NCI-H1436 (cell line): ENCODE measurements at places on chromosomes 5 and 9.
A peak's percentile ranks its signal among the peaks of the same experiment; 100 is the strongest.

GRCh38 chr5:150196986-150197385, 7.1 kb downstream of the SLC6A7 start:
- no peak for DNase-seq

GRCh38 chr5:83209963-83210362, 132.6 kb downstream of the XRCC4 start:
- no peak for DNase-seq

DNA sequence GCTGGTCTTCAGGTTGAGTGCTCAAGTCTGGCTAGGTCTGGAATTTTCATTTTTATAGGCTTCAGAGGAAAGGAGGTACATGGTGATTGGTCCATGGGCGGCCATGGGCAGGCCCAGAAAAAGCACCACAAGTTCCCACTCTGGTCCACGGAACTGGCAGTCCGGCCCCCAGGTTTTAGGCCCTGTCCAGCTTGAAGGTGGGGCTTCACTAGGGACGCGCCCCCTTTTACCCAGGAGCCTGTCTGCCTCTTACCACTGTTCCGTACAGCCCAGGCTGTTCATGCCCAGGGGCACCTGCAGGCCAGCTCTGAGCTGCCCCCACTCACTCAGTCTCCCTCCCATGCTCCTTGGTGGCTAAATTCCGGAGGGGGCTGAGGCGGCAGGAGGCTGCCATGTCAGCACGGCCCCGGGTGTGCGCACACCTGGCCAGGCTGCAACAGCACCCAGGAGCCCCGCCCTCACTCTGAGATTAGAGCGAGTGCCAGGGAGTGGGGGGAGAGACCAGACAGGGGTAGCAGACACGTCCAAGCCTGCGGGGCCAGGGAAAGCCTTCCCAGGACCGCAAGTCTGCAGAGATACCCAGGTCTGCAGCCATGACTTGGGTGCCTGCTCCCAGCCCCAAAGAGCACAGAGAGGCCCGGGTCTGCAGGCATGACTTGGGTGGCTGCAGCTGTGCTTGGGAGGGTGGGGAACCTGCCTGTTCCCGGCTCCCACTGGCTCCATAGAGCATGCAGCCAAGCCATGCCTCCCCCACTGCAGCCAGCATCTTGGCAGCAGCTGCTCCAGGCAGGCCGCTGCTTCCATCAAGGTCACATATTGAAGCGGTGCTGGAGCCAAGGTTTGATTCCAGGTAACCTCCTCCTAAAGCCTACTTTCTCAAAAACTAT, 390.2 kb upstream of the SGCD start:
- DNase-seq, result no peak

DNA sequence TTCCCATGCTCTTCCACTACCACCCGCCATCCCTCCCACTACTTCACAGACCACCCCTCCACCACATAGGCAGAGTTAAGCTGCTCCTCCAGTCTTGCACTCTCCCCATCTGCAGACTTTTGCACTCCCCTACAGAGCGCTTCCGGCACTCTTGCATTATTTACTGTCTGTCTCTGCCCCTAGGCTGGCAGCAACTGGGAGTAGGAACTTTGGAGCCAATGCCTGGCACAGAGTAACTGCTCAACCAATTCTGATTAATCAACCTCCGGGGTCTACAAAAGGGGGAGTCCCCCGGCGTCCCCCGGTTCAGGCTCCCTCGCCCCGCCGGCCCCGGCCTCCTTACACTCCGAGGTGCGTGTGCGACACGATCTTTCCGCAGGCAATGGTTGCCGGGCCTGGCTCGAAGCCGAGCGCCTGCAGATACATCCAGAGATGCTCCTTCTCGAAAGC, 498 bp downstream of the HAUS6 start:
- no peak for DNase-seq

GRCh38 chr5:81506900-81507588, 113.1 kb upstream of the ACOT12 start:
- peak; percentile 56 for DNase-seq

GRCh38 chr9:70427161-70427945, 12.9 kb upstream of the KLF9 start:
- DNase-seq, result no peak

DNA sequence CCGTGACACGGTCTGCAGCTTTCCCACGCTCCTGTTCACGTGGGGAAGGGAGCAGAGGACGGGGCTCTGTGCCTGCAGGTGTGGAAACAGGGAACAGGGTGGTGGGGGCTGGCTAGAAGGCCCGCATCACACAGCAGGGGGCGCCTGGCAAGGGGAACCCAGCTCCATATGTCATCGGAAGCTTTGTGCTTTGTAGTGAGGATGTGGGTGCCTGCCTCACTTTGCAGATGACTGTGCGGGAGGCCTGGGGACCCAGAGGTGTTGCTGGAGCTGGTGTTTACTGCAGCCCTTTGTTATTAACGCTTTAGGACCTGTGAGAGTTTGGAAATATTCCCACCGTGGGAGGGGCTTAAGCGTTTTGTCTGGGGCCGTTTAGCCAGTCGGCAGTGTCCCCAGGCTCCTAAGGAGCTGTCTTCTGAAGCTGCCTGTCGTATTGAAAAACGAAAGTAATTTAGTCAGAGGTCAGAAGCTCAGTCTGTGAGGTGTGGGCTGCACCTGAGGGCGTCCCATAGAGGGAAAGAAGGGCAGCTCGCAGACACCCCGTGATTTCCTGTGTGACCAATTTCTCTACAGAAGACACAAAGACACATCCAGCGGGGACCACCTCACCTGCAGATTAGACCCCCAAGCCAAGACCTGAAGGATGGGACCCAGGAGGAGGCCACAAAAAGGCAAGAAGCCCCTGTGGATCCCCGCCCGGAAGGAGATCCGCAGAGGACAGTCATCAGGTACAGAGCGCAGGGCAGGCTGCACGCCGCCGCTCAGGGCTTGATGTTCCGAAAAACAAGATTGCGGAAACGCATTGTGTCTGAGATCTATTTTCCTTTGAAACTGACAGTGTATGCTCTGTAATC, 9.1 kb downstream of the MAN1B1 start:
- no peak for DNase-seq

DNA sequence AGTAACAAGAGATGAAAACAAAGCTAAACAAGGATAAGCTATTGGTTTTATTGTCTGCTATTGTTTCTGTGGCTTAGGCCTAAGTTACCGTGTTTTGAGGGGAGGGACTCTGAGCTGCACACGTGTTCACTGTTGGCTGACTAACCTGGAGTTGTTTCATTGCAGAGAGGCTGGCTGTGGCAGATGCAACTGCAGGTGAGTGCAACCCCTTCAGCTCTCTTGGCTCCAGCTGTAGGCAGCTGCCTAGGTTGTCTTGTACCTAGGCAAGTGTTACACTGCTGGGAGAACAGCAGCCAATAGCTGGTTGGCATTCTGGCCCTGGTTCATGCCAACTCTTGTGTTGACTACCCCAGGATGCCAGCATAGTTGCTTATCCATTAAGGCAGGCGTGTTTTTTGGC, 17.6 kb upstream of the MATR3 start:
- DNase-seq, result no peak

DNA sequence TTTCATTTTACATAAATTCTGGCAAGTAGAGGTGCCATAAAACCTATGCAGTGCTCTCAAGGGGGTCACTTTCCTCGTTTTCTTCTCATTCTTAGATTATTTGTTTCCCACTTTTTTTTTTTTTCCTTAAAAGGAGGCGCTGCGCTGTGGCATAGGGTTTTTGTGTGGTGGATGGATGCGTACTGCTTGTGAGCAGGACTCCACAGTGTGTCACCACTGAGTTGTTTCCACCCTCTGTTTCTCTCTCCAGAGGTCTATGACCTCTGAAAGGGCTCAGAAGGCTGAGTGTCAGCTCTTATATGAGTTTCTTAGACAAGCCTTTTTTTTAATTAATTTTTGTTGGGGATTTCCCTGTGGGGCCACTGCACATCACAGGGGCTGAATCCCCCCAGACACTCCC, 13.6 kb upstream of the CLTB start:
- DNase-seq, result no peak

- no peak for DNase-seq
Measured at GRCh38 chr5:136526791-136527190, 161.4 kb upstream of the TRPC7 start.

DNA sequence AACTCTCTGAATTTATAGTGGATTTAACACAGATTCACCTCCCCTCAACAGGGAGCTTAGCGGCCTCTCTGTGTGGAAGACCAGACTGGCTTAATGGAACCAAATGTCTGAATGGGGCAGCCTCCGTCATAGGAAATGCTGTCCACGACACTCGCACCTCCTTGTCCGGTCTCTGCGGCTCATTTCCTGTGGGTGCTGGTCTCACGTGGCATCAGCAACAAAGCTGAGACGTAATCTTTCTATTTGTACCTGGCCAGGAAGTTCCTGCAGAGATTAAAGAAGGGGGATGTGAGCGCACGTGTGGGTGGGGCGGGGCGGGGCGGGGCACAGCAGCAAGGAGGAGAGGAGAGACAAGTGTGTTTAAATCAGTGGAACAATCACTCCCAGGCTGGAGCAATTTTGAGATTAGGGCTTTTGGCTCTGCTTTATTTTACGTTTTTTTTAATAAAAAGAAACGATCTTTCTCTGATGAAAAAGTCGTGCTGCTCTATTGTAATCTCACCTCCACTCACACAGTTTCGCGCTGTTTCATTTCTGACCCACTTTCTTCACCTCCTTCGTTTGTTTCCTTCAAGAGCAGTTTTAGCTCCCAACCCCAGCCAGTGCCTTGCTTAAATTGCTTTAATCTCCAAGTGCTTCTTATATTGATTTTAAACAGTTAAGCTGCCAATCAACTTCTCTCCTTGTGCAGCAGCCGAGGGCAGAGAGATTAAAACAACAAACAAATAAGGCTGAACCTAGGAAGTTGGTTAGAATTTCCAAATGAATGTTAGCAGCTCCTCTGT, 132.2 kb upstream of the ASTN2 start:
- peak; percentile 41 for DNase-seq

DNA sequence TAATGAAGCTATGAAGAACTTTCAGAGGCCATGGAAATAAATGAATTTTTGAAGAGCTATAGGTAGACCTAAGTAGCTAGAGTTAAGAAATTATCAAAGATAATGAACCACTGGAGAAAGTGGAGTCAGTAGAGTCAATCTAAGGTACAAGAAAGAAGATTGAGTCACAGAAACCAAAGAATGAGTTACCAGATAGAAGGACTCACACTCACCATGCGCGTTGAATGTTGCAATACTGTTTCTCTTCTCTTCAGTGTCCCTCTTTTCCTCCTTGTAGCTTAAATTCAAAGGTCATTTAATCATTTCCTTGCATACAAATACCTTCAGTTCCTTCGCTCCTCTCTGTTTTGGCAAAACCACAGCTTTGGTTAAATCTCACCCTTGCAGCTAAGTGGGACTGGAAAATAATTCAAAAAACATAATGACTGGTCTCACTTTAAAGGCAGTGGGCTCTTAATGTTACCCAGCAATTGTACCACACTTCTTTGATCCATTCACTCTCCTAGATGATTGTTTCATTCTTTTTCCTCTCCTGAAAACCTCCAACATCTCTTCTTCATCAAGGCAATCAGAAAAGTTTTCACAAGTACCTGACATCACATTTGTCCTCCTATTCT, 58.3 kb downstream of the NIPBL start:
- no peak for DNase-seq

DNA sequence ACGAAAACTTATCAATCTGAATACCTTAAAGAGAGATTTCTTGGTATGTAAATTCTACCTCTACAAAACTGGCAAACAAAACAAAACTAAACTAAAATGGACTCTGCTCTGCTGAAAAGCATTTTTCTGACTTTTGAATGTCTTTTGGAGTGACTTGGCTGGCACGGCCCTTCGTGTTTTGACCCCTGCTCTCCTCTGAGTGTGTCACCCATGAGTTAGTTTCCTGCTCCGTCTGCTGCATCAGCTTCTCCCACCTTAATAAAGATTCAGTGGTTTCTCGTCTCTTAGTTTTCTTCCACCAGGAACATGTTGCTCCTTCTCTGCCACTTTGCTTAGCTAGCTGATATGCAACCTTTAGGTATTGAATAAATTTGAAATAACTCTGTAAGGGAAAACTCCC, 1084.0 kb upstream of the CDH18 start:
- no peak for DNase-seq

- DNase-seq, result no peak
Measured at GRCh38 chr5:932628-933250, 40.1 kb downstream of the TRIP13 start.

DNA sequence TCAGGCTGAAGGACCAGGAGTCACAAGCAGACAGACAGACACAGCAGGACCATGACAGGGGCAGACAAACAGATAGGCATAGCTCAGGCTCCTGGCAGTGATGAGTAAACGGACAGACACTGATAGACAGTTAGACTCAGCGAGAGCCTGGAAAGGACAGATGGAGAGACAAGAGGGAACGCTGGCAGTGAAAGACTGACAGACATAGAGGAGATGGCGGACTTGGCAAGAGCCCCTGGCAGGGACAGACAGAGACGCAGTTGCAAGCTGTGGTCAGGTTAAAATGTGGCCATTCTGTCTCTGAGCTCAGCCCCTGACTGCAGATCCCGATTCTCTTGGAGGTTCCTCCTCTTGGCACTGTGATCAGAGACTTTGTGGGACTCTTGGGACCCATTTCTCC, 13.6 kb downstream of the CSF2 start:
- no peak for DNase-seq

GRCh38 chr5:73693573-73694061, 67.6 kb downstream of the ARHGEF28 start:
- DNase-seq, result no peak

DNA sequence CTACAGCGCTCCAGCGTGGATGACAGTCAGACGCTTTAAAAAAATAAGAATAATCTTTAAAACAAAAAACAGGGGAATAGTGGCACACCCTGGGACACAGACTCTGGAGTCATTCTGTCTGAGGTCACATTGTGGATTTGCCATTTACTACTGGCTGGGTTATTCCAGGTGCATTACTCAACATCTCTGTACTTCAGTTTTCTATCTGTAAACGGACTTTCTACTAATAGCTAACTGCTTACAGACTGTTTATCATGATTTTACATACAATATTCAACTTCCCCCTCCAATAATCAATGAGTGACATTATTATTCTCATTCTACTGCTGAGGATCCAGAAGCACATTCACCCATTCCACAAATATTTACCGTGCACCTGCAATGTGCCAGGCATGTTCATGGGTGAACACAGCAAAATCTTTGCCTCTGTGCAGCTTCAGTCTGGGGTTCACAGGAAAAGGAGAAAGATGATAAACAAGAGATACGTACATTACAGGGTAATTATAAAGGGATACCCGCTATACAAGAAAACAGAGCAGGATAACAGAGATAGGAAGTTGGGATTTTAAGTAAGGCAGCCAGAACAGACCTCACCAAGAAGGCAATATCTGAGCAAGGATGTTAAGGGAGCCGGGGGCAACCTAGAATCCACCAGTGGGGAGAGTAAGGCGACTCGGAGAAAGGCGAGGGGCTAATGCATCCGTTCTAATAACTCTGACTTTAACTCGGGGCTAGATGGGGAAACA, 984 bp upstream of the RAD23B start:
- no peak for DNase-seq

- no peak for DNase-seq
Measured at GRCh38 chr5:43150748-43151147, 30.0 kb downstream of the ZNF131 start.

GRCh38 chr5:177476531-177477233, 3.2 kb upstream of the DBN1 start:
- DNase-seq, result no peak
